Activated CD4-positive, alpha-beta T cell treated with anti-CD3 and anti-CD28 coated beads for 36 hours (primary cell): ENCODE measurements at places on chromosomes 13 and 19.
A peak's percentile ranks its signal among the peaks of the same experiment; 100 is the strongest.

- no peak for DNase-seq
- H3K4me3 ChIP-seq = no peak overlapping the region
- no peak overlapping the region for H3K27ac ChIP-seq
- no peaks in the 10 kb centered on the region for H3K36me3 ChIP-seq
- H3K4me1 ChIP-seq = no peaks in the 10 kb centered on the region
- H3K27me3 ChIP-seq = peaks cover 7% of the 10 kb centered on the region
Observed at GRCh38 chr13:26525528-26525927, 32.0 kb upstream of the WASF3 start.

DNA sequence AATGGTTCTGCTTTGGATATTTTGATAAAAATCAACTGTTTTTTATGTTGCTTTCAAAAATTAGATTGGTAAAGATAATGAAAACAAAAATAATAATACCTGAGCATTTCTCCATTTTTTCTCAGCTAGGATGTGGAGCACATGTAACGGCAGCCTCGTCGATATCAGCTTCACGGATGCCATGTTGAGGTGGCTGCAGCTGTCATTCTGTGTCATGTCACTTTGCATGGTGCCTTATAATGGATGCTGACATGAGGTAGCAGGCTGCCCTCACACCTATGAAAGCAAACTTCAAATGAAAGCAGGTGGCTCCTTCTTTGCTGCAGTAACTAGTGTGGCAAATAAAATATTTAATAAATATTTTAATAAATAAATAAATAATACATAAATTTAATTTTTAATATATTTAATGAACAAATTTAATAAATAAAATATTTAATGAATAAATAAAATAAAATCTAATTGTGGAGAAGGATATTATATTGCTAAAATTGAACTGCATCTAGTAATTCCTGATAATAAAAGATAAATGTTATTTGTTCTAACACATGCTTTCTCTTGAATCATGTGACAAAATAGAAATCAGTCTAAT is 955.7 kb upstream of the SLC10A2 start:
- H3K4me1 ChIP-seq = no peaks in the 10 kb centered on the region
- H3K27me3 ChIP-seq = no peaks in the 10 kb centered on the region
- no peak for DNase-seq
- H3K27ac ChIP-seq = no peak overlapping the region
- H3K4me3 ChIP-seq = no peak overlapping the region

GRCh38 chr19:15672580-15673175 is at the start of gene CYP4F12:
TSS of gene CYP4F12 (plus strand) at chr19:15673087. CDS start at chr19:15673530, 443 bp downstream.
- peaks cover 24% of the 10 kb centered on the region for H3K4me1 ChIP-seq
- H3K27ac ChIP-seq = no peak within 1 kb of the TSS
- H3K27me3 ChIP-seq = peaks cover 3% of the 10 kb centered on the region

- peaks cover 3% of the 10 kb centered on the region for H3K27me3 ChIP-seq
- H3K4me1 ChIP-seq = peaks cover 58% of the 10 kb centered on the region
- peak; percentile 87 for DNase-seq
- peak overlapping the region; percentile 82 for H3K4me3 ChIP-seq
Observed at GRCh38 chr19:50358483-50359327, 6.7 kb downstream of the NAPSA start.

GRCh38 chr19:39684267-39684666 is 20.0 kb upstream of the LGALS14 start:
- no peak for DNase-seq
- H3K27me3 ChIP-seq = peaks cover 6% of the 10 kb centered on the region
- H3K36me3 ChIP-seq = peaks cover 4% of the 10 kb centered on the region
- H3K27ac ChIP-seq = no peak overlapping the region
- H3K4me1 ChIP-seq = peaks cover 21% of the 10 kb centered on the region

DNA sequence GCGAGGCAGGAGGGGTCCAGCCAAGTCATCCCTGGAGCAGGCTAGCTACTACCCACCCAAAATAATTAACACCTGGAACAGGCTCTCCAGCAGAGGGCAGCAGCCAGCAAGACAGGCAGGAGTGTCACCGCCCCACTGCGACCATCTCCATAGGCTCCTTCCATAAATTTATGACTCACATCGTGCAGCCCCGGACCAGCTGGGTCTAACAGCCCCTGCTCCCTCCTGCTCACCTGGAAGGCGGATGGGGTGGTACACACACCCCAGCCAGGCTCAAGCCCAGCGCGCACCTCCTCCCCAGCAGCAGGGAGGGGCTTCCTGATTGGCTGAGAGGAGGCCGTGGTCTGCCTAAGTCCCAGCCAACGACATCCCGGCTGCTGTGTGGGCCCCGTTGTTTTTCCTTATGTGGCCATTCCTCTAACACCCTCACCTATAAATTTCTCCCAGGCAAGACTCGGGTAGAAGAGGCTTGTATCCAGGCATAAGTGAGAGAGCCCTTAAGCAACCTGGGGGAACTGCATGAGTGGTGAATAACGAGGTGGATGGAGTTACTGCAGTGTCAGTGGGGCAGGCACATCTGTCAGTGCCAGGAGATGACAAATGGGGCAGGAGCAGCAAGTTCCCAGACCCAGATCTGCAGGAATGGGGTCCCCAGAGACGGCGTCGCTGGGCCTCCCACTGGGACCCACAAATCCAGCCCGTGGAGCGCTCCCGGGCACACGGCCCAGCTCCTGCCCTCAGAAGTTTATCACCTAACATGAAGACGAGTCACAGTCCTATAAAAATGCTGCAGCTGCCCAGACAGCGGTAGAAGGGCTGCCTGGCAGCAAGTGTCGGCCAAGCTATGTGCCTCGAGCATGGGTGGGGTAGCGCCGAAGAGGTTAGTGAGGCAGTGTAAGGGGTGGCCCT is 43.1 kb downstream of the CEBPG start:
- H3K4me1 ChIP-seq = peaks cover 5% of the 10 kb centered on the region
- peak overlapping the region; percentile 33 for H3K4me3 ChIP-seq
- H3K36me3 ChIP-seq = no peaks in the 10 kb centered on the region
- no peak overlapping the region for H3K27ac ChIP-seq
- no peaks in the 10 kb centered on the region for H3K27me3 ChIP-seq

GRCh38 chr19:15396436-15396835 is 16.8 kb upstream of the AKAP8 start:
- H3K4me3 ChIP-seq = no peak overlapping the region
- H3K4me1 ChIP-seq = peaks cover 2% of the 10 kb centered on the region
- H3K27me3 ChIP-seq = no peaks in the 10 kb centered on the region

GRCh38 chr19:4830768-4831265 is 695 bp downstream of the TICAM1 start:
- peak overlapping the region; percentile 87 for H3K27ac ChIP-seq
- H3K27me3 ChIP-seq = no peaks in the 10 kb centered on the region
- H3K4me3 ChIP-seq = peak overlapping the region; percentile 85
- H3K4me1 ChIP-seq = peaks cover 22% of the 10 kb centered on the region
- DNase-seq = no peak

DNA sequence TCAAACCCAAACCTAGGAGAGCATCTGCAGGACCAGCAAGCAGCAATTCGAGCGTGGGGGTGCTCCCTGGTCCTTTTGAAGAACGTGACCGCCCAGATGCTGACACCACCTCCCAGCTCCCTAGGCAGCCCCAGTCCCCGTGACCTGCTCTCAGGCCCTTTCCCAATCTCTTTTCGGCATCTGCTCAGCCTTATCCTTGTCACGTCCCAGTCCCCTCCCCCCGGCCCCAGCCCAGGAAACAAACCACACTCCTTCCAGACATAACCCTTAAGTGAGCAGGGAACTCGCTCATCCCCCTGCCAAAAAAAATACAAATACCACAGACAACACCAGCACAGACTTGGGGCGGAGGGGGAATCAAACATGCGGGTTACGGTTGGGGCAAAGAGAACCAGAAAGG is 3.3 kb downstream of the MLLT1 start:
- H3K36me3 ChIP-seq = peaks cover 15% of the 10 kb centered on the region
- peaks cover 60% of the 10 kb centered on the region for H3K4me1 ChIP-seq
- no peaks in the 10 kb centered on the region for H3K27me3 ChIP-seq
- peak overlapping the region; percentile 31 for H3K27ac ChIP-seq
- H3K4me3 ChIP-seq = no peak overlapping the region

GRCh38 chr13:110774051-110774450 is 60.6 kb downstream of the ING1 start:
- no peak overlapping the region for H3K27ac ChIP-seq
- no peak overlapping the region for H3K4me3 ChIP-seq
- no peaks in the 10 kb centered on the region for H3K36me3 ChIP-seq
- H3K4me1 ChIP-seq = no peaks in the 10 kb centered on the region
- H3K27me3 ChIP-seq = peaks cover 6% of the 10 kb centered on the region

- no peaks in the 10 kb centered on the region for H3K36me3 ChIP-seq
- H3K27me3 ChIP-seq = no peaks in the 10 kb centered on the region
- no peaks in the 10 kb centered on the region for H3K4me1 ChIP-seq
- no peak for DNase-seq
- no peak overlapping the region for H3K4me3 ChIP-seq
Observed at GRCh38 chr13:87172166-87172835, 498.9 kb upstream of the SLITRK5 start.

- no peak for DNase-seq
- H3K4me1 ChIP-seq = peaks cover 7% of the 10 kb centered on the region
- no peak overlapping the region for H3K4me3 ChIP-seq
Observed at GRCh38 chr19:17615889-17616685, 60.6 kb downstream of the COLGALT1 start.

DNA sequence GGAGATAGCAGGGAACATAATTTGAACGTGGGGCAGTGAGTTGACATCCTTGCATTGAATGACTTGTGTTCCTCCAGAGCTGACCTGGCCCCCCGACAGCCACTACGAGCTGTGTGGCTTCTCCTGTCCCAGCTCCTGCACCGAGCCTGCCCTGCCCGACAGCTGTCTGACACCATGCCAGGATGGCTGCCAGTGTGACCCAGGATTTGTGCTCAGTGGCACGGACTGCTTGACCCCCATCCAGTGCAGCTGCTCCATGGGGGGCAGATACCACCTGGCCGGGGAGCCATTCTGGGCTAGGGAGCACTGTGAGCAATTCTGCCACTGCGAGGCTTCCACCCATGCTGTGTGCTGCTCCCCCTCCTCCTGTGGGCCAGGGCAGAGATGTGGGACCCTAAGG is 29.2 kb upstream of the FXYD3 start:
- no peak for DNase-seq
- H3K4me1 ChIP-seq = peaks cover 4% of the 10 kb centered on the region
- peaks cover 4% of the 10 kb centered on the region for H3K27me3 ChIP-seq
- H3K4me3 ChIP-seq = no peak overlapping the region

- no peak overlapping the region for H3K27ac ChIP-seq
- peaks cover 39% of the 10 kb centered on the region for H3K27me3 ChIP-seq
- H3K36me3 ChIP-seq = no peaks in the 10 kb centered on the region
- H3K4me1 ChIP-seq = peaks cover 2% of the 10 kb centered on the region
- no peak for DNase-seq
Observed at GRCh38 chr13:33355201-33355895, 69.8 kb upstream of the STARD13 start.

DNA sequence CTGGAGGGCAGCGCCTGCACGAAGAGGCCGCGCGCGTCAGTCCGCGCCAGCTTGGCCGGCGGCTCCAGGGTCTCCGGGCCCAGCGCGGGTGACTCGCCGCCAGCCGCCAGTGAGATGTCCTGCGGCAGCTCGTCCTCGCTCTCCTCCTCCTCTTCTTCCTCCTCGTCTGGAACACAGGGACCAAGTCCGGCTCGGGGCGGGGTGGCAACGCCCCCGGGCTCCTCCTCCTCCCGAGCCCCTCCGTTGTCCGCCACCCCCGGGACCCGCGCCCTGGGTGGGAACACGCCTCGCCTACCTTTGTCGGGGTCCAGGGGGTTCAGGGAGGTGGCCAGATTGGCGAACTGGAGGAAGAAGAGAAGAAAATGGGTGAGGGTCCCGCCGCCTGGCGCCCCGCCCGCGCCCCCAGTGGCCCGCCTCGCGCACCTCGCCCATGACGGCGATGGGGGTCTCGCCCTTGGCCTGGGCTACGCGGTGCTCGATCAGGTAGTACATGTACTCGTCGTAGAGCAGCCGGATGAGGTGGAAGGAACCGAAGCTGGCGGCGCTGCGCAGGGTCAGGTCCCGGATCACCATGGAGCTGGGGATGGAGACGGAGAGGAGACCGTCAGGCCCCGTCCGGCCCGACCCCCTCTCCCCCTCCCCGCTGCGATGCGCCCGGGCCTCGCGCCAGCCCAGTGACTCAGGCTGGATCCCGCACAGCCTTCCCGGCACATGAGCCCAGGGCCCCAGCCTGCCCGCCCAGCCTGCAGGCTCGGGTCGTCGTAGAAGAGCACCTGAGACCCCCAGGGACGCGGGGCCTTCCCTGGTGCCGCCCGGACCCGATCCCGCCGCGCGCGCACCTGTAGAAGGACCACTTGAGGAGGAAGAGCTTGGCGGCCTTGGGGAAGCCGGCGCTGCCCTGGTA is 10.6 kb downstream of the DCAF15 start:
- no peak overlapping the region for H3K27ac ChIP-seq
- H3K36me3 ChIP-seq = peaks cover 18% of the 10 kb centered on the region
- H3K27me3 ChIP-seq = no peaks in the 10 kb centered on the region
- DNase-seq = no peak
- H3K4me1 ChIP-seq = no peaks in the 10 kb centered on the region
